ENCODE measurements at places on chromosomes 3 and 15. TPM values are rescaled to one million over a fixed set of nuclear protein-coding genes. Genes with fewer than 3 reads are reported as not detected.

DNA sequence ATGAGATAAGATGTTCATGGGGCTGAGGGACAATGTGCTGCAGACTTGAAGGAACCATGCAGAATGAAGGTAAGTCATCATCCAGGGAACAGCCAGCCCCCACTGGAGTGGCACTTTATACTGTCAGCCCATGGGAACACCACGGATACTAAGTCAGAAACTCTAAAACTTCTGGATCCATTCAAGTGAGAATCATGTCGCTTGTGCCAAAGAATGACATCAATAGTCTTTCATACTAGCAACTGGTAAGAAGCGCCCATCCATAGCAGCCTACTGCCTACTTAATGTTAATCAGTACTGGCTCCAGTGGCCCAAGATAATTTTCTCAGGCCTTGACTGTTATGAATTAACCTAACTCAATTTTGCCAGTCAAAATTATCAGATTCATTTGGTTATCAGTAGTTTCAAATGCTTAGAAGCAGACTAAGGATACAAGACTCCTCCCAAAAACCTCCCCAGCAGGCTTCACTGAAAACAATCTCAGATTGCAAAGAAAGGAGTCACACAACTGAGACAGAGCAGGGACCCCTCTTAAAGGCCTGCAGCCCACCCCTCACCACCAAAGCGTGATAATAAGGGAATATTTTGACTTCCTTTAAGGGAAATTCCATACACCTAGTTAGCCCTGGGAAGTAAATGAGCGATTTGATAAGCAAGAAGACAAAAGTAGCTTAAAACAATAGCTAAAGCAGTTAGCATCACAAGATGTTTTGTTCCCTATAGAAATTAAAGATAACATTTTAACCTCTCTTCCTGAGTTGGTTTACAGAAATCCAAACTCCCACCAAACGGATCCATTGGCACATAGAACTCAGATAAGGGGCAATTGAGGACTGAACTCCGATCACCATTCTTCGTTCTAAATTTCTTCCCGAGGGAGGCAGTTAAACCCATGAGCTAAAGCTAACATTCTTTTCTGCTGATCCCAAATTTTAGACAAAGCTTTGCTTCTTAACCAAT is 98.8 kb downstream of the TGFBR2 start:
- DNase-seq, result no peak

DNA sequence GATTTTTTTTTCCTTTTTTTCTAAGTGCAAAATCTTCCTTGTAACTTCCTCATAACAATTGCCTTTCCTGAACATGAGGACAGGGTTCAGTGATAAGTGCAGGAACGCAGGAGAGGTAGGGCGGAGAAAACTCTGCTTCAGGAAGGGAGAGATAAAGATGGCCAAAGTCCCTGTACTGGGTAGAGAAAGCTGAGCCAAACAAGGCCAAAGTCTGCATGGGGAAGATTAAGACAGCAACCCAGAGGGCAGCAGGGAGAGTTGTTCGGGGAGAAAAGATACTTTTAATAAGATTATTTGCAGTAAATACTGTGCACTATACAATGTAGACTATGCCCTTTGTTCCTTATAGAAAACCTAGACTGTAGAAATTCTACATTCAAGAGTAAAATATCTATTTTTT is 55.4 kb upstream of the LRRFIP2 start:
- no peak for DNase-seq

GRCh38 chr3:187840856-187841255 is 95.6 kb upstream of the BCL6 start:
- DNase-seq, result no peak

DNA sequence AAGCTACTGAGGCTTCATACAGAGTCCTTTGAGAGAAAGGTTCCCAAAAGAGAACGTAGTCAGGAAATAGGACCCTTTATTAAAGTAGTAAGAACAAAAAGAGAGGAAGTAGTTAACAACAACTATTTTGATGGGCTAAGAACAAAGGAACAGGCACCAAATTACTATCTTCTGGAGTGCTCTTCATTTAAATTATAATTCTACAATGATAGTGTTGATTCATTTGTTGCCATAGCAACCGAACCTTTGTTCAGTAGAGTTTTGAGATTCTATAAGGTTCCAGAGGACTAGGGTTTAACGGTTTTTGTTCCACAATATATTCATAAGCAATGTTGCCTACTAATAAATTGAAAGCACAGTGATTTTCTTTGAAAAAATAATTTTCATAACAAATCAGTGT is 78.8 kb downstream of the CMSS1 start:
- DNase-seq, result no peak

DNA sequence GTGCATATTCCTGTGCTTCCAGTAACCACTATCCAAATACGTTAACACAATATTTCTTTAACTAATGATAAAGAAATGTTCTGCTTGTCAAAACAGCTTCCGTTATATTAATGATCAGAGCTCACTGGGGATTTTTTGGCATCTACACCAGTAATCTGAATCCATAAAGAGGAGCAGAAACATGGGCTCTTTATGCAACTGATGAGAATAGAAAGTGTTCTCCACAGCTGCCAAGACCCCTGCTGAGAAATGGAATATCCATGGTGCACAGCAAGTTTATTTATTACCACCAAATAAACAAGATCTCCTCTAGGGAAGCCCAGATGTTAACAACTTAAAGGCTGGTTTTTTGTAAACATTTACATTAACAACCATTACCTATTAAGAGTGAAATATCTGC is 54.5 kb downstream of the ALDH1A2 start:
- no peak for DNase-seq

- DNase-seq, result peak; percentile 48
Observed at GRCh38 chr3:186053954-186054791, 54.7 kb downstream of the ETV5 start.

DNA sequence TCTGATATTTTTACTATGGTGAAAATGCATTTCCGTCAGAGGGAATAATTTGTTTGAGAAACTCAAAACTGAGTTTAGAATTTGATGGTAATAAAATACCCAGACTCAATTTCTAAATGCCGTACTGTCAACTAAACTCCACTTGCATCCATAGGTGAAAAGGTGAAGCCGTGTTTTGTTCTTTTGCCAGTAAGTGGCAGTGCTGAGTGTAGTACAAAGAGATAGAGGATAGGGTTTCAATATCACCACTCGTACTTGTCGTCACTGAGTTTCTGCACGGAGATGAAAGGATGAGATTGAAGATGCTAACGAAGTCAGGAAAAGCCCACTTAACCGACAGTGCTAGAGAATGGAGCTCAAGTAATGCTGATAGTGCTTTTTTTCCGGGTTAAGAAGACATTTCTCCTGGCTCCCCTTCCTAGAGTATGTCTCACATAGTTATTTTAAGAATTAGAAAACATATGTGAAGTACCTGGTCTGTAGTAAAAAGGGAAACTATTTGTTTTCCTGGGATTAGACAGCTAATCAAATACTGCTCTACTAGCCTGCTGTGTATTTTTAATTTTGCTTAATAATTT is 345.1 kb downstream of the IL5RA start:
- no peak for DNase-seq

GRCh38 chr3:152257563-152258035 is 11.1 kb upstream of the MBNL1 start:
- no peak for DNase-seq

DNA sequence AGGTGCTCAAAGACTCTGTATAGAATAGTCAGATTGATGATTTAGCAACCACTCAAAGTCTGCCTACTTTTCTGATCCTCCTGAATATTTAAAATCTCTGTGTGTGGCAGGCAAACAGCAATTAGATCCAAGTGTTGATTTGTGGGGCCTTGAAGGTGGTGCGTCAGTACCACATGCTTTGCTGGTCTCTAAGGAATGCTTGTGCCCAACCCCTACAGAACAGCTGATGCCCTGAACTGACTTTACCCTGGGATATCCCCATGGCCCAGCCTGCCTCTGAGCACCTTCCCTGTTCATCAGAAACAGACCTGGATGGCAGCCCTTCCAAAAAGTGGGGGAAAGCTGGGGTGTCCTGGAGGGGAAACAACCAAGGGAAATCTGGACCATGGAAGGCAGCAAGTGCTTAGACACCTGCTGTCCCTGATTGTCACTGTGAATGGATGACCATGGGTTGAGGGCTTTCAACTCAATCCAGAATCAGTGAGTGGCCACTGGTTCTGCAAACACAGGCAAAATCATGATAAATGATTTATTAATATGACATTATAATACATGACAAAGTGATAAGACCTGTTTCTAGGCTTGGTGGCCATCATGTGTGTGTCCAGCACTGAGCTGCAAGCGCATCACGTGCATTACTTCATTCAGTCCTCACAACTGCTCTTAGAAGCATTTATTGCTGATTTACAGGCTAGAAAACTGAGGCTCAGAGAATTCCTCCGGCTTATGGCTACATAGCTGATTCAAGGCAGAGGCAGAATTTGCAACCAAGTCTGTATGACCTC is 76.1 kb upstream of the TPM1 start:
- no peak for DNase-seq

The PSTPIP1 gene
- total RNA-seq, result 0.62 TPM

The SLC2A2 gene
- total RNA-seq, result not detected

Data from occipital lobe (tissue), 3 donors.